Activated CD8-positive, alpha-beta memory T cell treated with anti-CD3 and anti-CD28 coated beads, Interleukin-2, amount 10 ng/mL, durations not matched to agents 7 days and 5 days (primary cell): ENCODE measurements at places on chromosomes 3 and 15. TPM values are rescaled to one million over a fixed set of nuclear protein-coding genes. Genes with fewer than 3 reads are reported as not detected.

DNA sequence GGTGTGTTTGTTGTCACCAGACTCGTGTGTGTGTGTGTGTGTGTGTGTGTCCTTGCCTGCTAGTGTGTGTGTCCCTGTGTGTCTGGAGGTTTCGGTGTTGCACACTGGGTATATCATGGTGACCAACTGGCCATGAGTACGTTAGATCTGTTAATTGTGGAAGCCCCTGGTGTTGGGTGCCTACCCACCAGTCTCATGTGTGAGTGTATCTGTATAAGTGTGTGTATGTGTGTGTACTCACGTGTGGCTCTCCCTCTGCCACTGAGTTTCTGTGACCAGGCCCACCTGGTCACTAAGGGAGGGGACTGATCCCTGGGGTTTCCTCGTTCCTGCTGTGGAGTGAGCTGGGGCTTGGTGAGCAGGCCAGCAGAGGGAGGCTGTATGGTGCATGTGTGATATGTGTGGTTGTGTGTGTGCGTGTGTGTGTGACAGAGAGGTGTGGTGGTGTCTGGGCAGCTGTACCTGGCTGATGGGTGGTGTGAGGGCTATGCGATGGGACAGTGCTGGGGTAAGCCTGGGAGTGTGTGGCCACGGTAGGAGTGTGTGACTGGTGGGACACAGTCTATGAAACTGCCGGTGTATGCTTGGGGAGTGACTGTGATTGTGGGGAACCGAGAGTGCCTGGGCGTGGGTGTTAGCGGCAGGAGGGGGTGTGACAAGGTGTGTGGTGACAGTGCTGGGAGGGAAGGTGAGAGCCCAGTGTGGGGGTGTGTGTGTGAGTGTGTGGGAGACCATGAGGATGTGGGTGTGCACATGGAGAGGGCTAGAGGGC lies 1.8 kb downstream of the PRKCD start:
- DNase-seq = peak; percentile 78

DNA sequence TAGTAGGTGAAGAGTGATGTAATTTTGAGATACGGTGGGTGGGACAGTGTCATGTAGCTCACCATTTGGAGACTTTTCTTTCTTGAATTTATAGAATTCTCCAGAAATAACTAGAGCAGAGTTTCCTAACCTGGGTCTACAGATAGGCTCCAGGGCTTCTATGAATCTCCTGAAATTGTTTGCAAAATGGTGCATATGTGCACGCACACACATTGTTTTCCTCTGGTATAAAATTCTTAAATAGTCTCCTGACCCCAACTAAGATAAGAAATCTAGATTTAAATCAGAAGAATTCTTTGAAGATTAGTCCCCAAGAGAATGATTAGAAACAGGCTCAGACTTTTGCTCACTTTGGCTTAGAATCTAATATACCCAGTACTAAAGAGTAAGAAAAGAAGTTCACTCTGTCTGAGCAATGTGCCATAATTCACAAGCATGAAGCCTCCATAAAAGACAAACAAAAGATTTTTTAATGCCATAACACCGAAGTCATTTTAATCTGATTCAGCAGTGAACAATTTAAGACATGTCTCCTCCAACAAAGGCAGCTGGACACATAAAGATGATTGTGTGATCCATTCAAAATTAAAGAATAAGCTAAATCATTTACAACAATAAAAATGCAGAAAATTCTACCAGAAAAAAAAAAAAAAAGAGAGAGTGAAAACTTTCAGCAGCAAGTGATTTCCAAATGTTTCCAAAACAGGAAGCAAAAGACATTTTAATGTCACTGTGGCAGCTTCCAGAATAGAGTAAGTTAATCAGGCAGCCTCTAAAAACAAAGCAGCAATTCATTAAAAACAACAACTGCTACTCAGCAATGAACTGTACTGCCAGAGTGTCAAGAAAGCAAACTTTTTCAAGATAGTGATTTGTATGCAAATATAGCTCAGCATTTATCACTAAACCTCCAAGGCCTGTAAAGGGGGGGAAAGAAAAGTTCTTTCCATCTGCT lies 975.5 kb upstream of the CFAP20DC start:
- DNase-seq = no peak

DNA sequence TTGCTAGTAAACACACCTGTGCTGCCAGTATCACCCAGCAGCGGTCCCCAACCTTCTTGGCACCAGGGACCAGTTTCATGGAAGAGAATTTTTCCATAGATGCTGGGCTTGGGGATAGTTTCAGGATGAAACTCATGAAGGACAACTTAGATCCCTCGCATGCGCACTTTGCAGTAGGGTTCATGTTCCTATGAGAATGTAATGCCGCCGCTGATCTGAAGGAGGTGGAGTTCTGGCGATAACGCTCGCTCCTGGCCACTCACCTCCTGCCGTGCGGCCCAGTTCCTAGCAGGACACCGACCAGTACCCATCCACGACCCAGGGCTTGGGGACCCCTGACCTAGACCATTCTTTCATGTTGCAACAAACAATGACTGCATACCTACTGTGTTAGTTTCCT lies 89.7 kb downstream of the TOP2B start:
- DNase-seq = no peak

DNA sequence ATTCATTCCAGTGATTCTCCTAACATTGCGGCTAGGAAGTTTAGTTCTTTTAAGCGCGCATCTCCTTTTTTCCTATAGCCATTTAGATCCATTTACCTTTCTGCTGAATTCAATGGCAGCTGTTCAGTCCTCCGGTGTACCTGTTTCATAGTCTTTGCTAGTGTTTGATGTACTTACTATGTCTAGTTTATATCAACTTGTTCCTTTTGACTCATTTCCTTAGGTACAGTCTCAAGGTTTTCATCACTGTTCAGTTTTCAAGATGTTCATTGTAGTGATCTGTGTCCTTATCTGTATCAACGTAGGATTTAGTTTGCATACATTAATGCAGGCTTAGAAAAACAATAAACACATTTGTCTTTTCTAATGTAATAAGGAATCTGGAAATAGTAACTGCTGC lies 59.0 kb upstream of the MBNL1 start:
- DNase-seq = no peak

GRCh38 chr3:52136513-52136912 lies 17.7 kb downstream of the POC1A start:
- DNase-seq = no peak

GRCh38 chr3:158160958-158161357 lies 51.1 kb downstream of the RSRC1 start:
- DNase-seq = no peak

The C3orf85 gene
- not detected for total RNA-seq

The NANOGP8 gene
- total RNA-seq = not detected

The SLC12A1 gene
- total RNA-seq = not detected
